CD4-positive, alpha-beta T cell treated with Interleukin-4 for 1 hour (primary cell): ENCODE measurements at places on chromosomes 16 and 17.

- DNase-seq = peak; percentile 72
These were observed 1.4 kb downstream of the NT5M start for GRCh38 chr17:17304521-17304985.

DNA sequence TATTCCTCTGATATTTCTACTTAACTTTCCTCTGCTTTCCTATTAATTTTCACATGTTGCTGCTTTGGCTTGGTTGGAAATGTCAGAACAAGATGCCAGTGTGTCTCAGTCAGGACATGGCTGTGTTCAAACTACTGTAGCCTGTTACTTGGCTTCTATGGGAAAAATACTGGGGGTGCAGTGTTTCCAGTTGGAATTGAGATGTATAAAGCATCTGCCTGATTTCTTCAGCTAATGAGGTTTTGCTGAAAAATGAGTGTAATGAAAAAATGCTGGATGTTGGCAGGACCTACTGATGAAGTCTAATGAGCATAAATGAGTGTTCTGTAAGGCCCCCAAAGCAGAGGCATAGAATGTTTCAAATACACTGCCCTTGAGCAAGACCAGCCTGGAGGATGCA lies 166.6 kb downstream of the PHKB start:
- DNase-seq = no peak

GRCh38 chr17:970364-970763 lies 9.2 kb downstream of the NXN start:
- no peak for DNase-seq

DNA sequence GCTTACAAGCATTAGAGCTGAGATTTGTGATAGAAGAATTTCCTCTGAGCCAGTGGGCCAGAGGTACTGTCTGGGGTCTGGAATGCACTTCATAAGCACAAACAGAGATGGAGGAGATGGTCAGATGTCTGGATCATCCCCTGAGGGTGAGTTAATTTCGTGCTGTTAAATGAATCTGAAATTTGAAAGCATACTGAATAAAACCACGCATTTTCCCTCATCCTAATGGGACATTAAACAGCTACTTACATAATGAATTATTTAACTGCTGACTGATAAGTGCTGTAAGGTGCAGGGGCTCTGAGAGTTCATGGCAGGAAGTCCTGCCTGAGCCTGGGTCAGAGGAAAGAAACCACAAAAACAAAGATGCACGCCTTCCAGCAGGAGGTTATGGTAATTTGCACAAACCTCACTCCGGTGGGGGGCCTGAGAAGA lies 136.3 kb upstream of the XYLT1 start:
- no peak for DNase-seq

- peak; percentile 60 for DNase-seq
These were observed 1.1 kb downstream of the RAI1 start for GRCh38 chr17:17682293-17682736.

DNA sequence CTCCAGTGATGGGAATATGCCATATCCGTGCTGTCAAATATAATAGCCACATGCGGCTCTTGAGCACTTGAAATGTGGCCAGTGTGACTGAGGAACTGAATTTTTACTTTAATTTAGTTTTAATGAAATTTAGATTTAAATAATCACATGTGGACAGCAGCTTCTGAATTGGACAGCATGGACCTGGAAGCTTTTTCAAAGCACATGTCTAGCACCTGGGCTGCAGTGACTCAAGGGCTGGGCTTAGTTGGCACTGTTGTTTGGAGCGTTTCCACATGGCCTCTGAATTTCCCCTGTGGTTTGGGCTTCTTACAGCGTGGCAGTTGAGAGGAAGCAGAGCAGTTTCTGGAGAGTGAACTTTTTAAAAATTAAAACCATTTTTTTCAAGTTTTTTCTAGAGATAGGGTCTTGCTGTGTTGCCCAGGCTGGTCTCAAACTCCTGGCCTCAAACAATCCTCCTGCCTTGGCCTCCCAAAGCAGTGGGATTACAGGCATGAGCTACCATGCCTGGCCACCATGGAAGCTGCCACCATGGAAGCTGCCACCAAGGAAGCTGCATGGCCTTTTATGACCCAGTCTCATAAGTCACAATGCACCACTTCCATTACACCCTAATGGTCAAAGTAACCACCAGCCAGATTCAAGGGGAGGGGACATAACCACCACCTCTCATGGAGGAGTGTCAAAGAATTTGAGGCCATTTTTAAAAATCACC lies 6.7 kb upstream of the TOB1 start:
- DNase-seq = peak; percentile 66

- no peak for DNase-seq
These were observed 22.4 kb downstream of the STX8 start for GRCh38 chr17:9553181-9553580.

GRCh38 chr17:31495022-31495885 lies 103.8 kb downstream of the RAB11FIP4 start:
- DNase-seq = no peak

GRCh38 chr17:10233161-10233560 lies 34.8 kb upstream of the GAS7 start:
- DNase-seq = no peak

- no peak for DNase-seq
These were observed 20.8 kb downstream of the ZP2 start for GRCh38 chr16:21190599-21190998.

DNA sequence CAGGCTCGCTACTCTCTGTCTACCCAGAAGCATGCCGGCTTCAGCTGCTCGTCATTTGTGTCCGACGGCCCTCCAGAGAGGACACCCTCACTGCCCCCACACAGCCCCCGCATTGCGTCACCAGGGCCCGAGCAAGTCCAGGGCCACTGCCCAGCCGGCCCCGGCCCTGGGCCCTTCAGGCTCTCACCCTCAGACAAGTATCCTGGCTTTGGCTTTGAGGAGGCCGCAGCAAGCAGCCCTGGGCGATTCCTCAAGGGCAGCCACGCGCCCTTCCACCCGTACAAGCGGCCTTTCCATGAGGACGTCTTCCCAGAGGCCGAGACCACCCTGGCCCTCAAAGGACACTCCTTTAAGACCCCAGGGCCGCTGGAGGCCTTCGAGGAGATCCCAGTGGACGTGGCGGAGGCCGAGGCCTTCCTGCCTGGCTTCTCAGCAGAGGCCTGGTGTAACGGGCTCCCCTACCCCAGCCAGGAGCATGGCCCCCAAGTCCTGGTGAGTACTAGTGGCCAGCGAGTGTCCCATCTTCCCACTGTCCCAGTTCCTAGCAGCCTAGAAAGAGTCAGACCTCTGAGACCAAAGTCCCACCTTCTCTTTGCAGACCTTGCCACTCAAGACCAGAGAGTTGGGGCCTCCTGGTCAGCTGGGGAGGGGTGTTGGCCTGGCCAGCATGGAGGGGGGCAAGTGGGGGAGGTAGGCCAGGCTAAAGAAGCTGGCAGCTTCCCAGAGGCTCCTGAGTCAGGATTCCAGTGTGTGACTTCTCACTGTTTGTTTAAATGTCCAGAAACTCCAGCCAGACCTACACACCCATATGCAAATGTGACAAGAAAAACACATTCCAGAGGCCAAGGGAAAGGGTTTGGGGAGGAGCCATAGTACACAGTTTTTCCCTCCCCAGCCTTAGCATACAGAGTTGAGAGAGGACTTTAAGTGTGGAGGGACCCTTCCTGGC lies 18.6 kb downstream of the FOXN1 start:
- no peak for DNase-seq
